Cardiac muscle cell (in vitro differentiated cells and primary cell): ENCODE measurements at places on chromosomes 4 and X. TPM values are rescaled to one million over a fixed set of nuclear protein-coding genes. Genes with fewer than 3 reads are reported as not detected.
A peak's percentile ranks its signal among the peaks of the same experiment; 100 is the strongest.

Gene RAB33A
- 2.8 and 8.9 TPM in 2 replicates for total RNA-seq

Gene UGT2B11
- total RNA-seq = not detected in 2 replicates

Gene SULT1E1
- not detected in 2 replicates for total RNA-seq

Gene ARHGAP36
- not detected in 2 replicates for total RNA-seq

Gene LRRC66
- 1.3 and 2.7 TPM in 2 replicates for total RNA-seq

Gene CFAP47
- 0.28 and 0.66 TPM in 2 replicates for total RNA-seq

Gene TCEAL7
- total RNA-seq = 3.5 and 7.0 TPM in 2 replicates

Gene FAM9C
- not detected in 2 replicates for total RNA-seq

Gene REPS2
- total RNA-seq = 9.1 and 17.3 TPM in 2 replicates

DNA sequence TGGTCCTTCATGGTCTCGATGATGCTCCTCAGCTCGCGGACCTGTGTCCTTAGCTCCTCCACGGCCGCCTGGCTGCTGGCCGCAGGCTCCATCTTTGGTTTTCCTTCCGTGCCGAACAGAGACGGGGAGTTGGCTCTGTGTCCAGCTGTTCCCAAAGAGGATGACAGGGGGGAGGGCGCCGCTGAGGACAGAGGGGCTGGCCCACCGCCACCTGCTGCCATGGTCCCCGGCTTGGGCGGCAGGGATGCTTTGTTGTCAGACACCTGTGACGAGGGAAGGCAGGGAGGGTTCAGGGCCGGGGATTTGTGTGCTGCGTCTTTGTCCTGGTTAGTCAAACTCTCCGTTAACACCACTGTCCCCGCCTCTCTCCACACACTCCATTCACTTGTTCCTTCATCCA, 26.6 kb upstream of the MAP3K15 start:
- no peak overlapping the region for H3K4me3 ChIP-seq
- no peak overlapping the region for H3K27ac ChIP-seq
- DNase-seq = no peak
- no peaks in the 10 kb centered on the region for H3K27me3 ChIP-seq
- H3K36me3 ChIP-seq = no peaks in the 10 kb centered on the region
- H3K4me1 ChIP-seq = no peaks in the 10 kb centered on the region

GRCh38 chrX:10157032-10157341, 212 bp downstream of the CLCN4 start:
- peak overlapping the region; percentile 86 for H3K27ac ChIP-seq
- H3K27me3 ChIP-seq = no peaks in the 10 kb centered on the region
- peak overlapping the region; percentile 36 for H3K4me3 ChIP-seq
- DNase-seq = no peak

- no peaks in the 10 kb centered on the region for H3K36me3 ChIP-seq
- H3K4me3 ChIP-seq = no peak overlapping the region
- DNase-seq = no peak
- H3K27ac ChIP-seq = no peak overlapping the region
Measured at GRCh38 chr4:183470821-183471220, 26.4 kb downstream of the CDKN2AIP start.

GRCh38 chrX:39398215-39398962, 597.1 kb downstream of the MID1IP1 start:
- H3K27me3 ChIP-seq = no peaks in the 10 kb centered on the region
- H3K36me3 ChIP-seq = no peaks in the 10 kb centered on the region
- H3K4me3 ChIP-seq = no peak overlapping the region
- DNase-seq = no peak
- no peak overlapping the region for H3K27ac ChIP-seq

- DNase-seq = no peak
- H3K27me3 ChIP-seq = no peaks in the 10 kb centered on the region
- no peaks in the 10 kb centered on the region for H3K4me1 ChIP-seq
- no peak overlapping the region for H3K27ac ChIP-seq
Measured at GRCh38 chrX:14355556-14355955, 173.8 kb upstream of the GLRA2 start.

- no peaks in the 10 kb centered on the region for H3K4me1 ChIP-seq
- H3K27me3 ChIP-seq = no peaks in the 10 kb centered on the region
- no peak for DNase-seq
- no peak overlapping the region for H3K27ac ChIP-seq
Measured at GRCh38 chr4:8301851-8302730, 32.5 kb downstream of the HTRA3 start.

DNA sequence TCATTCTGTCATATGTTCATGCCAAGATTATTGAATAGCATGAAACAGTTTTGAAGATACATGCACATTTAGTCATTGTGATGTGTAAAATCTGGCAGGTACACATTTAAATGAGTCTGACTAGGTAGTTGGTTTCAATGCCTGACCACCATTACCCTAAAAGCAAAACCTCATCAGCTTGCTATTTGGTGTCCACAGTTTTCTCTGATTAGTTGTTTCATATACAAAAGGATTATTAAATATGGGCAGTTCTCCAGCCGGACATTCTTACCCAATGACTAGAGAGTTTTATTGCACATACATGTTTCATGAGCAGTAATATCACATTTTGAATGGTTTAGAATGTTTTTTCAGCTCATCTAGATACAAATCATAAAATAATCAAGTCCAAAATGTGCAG, 23.7 kb downstream of the DCHS2 start:
- no peak overlapping the region for H3K4me3 ChIP-seq
- DNase-seq = no peak
- H3K27ac ChIP-seq = no peak overlapping the region
- H3K36me3 ChIP-seq = no peaks in the 10 kb centered on the region
- H3K27me3 ChIP-seq = no peaks in the 10 kb centered on the region
- H3K4me1 ChIP-seq = no peaks in the 10 kb centered on the region

DNA sequence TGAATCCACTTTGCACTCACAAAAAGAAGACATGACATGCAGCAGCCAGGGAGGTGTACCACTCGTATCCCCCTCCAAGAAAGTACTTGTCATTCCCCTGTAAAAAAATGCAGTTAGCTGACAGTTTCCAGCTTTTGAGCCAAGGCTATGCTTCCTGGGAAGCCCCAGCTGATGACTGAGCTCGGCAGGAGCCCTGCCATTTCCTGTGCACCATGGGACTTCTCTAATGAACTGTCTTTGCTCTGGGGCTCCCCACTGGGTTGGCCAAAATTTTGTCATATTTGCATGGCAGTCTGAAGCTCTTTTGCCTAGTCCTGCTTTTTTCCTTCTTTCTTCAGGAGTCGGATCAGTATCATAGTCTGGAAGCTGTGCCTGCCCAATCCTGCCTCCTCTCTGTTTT, 104.5 kb upstream of the MAOA start:
- H3K4me1 ChIP-seq = peaks cover 6% of the 10 kb centered on the region
- H3K27ac ChIP-seq = no peak overlapping the region
- DNase-seq = no peak
- H3K4me3 ChIP-seq = no peak overlapping the region
- H3K27me3 ChIP-seq = no peaks in the 10 kb centered on the region

GRCh38 chr4:80156410-80156809, 40.9 kb upstream of the PRDM8 start:
- no peaks in the 10 kb centered on the region for H3K4me1 ChIP-seq
- no peak overlapping the region for H3K27ac ChIP-seq
- no peak overlapping the region for H3K4me3 ChIP-seq
- H3K36me3 ChIP-seq = no peaks in the 10 kb centered on the region

DNA sequence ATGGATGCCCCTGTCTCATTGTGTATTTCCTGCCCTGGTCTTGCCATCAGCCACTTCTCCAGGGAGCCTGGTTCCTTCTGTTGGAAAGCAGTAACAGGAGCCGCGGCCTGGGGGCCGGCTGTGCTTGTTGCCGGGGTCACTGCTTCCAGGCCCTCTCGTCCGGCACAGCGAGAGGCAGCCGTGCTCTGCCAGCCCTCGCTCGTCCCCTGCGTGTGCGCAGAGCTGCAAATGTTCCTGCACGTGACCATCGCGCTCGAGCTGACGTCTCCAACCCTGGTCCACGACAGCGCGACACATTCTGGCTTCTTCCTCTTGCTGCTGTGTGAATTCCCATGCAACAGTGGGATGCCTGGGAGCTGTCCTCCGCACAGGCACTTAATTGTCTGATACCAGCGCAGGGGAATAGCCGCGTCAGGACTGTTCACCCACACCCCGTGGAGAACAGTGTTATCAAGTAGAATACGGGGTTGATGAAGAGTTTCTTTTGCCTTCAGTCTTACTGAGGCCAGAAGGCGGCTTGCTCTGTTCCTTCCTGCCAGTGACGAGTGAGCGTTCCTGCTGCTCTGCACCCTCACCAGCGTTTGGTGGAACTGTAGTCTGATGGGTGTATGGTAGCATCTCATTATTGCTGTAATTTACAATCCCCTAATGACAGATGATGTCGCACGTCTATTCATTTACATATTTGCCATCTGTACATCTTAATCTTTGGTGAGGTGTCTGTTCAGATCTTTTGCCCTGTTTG, 12.3 kb downstream of the PDE6B start:
- no peak overlapping the region for H3K4me3 ChIP-seq
- H3K27ac ChIP-seq = no peak overlapping the region
- no peak for DNase-seq
- no peaks in the 10 kb centered on the region for H3K36me3 ChIP-seq
- no peaks in the 10 kb centered on the region for H3K27me3 ChIP-seq

GRCh38 chr4:122212880-122213279, 60.7 kb downstream of the BLTP1 start:
- peaks cover 40% of the 10 kb centered on the region for H3K36me3 ChIP-seq
- no peak for DNase-seq
- H3K4me1 ChIP-seq = no peaks in the 10 kb centered on the region
- H3K27me3 ChIP-seq = no peaks in the 10 kb centered on the region
- H3K4me3 ChIP-seq = no peak overlapping the region

DNA sequence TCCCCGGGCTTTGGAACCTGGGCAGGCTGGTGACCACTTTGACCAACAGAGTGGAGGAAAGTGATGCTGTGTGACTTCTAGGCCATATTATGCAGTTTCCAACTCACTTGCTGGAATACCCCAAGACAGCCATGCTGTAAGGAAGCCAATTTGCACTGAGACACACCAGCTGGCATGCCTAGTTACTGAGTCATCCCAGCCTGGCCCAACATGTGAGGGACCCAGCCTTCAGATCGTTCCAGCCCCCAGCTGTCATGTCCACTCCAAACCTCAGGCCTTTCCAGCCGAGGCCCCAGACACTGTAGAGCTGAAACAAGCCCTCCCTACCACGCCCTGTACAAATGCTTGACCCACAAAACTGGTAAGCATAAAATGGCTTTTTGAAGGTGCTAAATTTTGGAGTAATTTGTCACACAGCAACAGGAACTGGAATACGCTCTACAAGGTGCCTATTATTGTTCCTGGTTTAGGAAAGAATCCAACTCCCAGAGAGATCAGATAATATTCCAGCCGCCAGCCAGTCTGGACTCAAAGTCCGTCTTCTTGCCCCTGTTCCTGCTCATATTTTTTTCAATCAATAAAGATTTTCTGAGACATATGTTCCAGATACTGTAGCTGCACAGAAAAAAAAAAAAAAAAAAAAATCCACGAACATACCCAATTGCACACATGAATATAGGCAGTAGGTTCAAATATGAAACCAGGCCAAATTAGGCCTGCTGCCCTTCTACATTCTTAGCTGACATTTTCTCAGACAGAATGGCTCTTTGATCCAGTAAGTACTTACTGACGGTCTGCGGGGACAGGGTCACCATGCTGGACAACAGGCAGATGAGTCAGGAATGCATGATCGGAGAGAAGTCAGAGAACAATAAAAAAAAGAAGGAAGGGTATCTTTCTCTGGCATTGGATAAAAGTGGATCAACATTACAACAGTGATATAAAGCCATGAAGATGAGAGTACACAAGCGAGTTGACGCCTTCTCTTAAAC, 35.1 kb downstream of the SH3KBP1 start:
- H3K27me3 ChIP-seq = no peaks in the 10 kb centered on the region
- no peaks in the 10 kb centered on the region for H3K36me3 ChIP-seq
- H3K4me3 ChIP-seq = no peak overlapping the region
- DNase-seq = no peak
- no peak overlapping the region for H3K27ac ChIP-seq

DNA sequence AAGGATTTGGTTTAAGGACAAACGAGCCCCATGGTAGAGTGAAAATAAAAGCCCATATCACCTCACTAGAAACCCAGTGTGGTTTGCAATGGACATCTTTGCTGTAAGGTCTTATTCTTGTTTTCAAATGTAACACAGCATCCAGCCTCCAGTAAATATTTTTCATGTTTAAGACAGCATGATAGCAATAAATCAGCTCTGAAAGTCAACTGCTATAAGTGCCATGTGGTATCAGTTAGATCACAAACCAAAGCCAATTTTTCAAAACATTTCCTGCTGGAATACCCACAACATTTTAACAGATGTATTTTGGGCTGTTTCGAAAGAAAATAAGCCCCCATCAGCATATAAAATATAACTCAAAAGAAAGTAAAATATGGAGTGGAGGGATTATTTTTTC, 24.0 kb upstream of the SCML1 start:
- no peaks in the 10 kb centered on the region for H3K27me3 ChIP-seq
- DNase-seq = no peak
- H3K36me3 ChIP-seq = no peaks in the 10 kb centered on the region

- no peak overlapping the region for H3K27ac ChIP-seq
- H3K4me1 ChIP-seq = no peaks in the 10 kb centered on the region
- no peaks in the 10 kb centered on the region for H3K36me3 ChIP-seq
- no peak overlapping the region for H3K4me3 ChIP-seq
Measured at GRCh38 chrX:38982370-38982769, 181.1 kb downstream of the MID1IP1 start.

DNA sequence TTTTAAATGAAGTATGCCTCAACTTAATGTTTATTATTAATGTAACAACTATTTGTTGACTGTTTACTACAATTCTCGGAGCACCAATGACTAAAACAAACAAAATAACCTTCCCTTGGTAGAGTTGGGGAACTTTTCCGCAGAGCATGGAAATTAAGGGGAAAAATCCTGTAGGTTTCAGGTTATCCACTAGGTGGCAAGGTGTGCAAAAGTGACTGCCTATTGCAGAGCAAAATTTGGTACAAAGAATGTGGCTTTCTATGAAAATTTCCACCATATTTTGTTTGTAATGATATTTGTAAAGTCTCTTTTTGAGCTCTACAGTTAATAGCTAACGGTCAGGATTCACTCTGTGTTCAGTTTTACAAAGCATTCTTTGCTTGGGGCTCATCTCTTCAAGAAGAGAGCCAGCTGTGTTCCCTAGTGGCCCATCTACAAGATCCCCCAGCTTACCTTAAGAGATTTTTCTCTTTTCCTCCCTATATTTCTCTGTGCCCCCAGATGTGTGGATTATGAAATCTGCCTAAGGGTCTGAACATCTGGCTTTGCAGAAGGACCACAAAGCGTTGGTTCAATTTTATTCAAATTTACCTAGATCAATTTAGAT, 61.1 kb downstream of the FBXO8 start:
- no peaks in the 10 kb centered on the region for H3K36me3 ChIP-seq
- peaks cover under 1% of the 10 kb centered on the region for H3K4me1 ChIP-seq
- peaks cover 27% of the 10 kb centered on the region for H3K27me3 ChIP-seq
- no peak overlapping the region for H3K4me3 ChIP-seq
